ENCODE measurements at places on chromosomes 4 and X.

- no peak for DNase-seq
Measured at GRCh38 chr4:156217236-156217635, 263.6 kb upstream of the CTSO start.

DNA sequence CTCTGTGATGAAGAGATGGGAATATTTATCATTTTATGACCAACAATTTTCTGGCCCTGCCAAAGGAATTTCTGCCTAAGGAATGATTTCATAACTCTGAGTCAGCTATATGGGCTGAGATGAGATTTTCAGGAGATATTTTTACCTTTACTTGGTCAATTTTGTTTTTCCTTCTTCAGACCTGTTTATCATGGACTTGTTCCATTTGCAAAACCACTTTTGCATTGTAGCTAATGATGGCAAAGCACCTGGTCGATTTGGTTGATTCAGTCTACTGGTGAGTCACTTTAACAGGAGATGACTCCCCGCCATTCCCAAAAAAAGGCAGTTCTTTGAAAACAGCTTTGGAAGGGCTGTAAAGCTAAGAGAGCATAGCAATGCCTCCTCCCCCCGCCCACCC lies 53.3 kb downstream of the TEX13A start:
- DNase-seq = no peak

DNA sequence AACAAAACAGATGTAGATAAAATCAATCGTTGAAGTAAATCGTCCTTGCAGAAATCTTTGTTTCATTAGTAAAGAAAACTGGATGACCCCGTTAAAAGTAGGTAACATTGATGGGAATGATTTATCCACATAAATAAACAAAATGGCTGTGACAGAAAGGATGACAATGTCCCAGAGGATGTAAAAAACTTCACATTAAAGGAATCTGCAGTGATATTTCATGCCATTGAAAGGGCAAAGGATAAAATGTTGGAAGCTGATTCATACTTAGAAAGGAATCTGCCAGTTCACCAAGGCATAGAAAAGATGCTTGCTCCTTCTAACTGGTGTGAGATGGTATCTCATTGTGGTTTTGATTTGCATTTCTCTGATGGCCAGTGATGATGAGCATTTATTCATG lies 24.2 kb upstream of the EPGN start:
- no peak for DNase-seq

GRCh38 chrX:29627833-29628232 lies 587.5 kb upstream of the MAGEB2 start:
- no peak for DNase-seq

Data from fibroblast of skin of left quadriceps (primary cell).